ENCODE measurements at places on chromosomes 5 and 9.

- DNase-seq: peak; percentile 17
Measured at GRCh38 chr5:122458278-122458872, 146.3 kb downstream of the SNCAIP start.

- DNase-seq: no peak
Measured at GRCh38 chr9:138099803-138100598, 222.4 kb downstream of the CACNA1B start.

DNA sequence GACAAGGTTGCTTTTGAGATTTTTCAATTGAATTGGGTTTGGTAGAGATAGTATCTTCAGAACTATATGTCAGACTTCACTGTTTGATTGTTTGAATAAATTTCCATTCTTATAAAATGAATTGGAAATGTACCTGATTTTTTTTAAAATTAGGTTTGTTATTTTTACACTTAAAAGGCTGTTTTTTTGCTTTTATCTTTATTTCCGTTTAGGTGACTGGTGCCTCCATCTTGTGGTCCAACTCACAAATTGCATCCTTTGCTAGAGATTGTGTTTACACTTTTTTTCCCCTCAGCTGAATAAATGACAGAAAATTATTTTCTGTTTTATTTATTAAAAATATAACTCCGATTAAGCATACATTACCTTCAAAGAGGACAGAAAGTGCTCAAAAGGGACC, 15.6 kb downstream of the NDUFAF2 start:
- DNase-seq: peak; percentile 50

GRCh38 chr5:54249210-54250028, 61.0 kb downstream of the ARL15 start:
- DNase-seq: peak; percentile 69

DNA sequence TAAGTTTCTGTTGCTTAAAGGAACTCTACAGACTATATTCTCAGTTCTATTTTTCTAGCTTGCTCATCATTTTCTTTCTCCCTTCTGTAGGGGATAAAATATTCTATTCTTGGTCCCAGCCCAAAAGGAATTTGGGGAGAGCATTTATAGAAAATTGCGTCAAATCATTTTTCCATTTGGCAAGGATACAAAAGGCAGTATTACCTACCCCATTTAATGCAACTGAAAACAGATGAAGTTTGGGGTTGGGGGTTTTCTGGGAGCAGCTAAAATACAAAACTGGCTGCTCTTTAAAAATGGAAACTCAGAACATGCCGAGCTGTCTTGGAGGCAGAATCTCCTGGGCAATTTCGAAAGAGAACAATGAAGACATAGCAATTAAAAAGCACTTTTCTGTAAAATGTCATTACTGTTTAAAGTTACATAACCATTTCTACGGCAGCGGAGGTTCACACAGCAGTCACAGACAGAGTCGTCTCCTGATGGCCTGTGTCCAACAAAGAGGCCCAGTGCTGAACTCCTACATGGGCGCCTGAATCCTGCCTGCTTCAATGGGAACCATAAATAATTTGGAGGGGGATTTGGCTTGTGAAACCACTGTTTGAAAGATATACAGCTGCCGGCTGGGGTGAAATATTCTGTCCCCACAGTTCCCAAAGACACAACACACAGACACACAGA, 152.4 kb downstream of the BRINP1 start:
- no peak for DNase-seq

GRCh38 chr5:57845025-57845424, 362.4 kb upstream of the ACTBL2 start:
- no peak for DNase-seq

DNA sequence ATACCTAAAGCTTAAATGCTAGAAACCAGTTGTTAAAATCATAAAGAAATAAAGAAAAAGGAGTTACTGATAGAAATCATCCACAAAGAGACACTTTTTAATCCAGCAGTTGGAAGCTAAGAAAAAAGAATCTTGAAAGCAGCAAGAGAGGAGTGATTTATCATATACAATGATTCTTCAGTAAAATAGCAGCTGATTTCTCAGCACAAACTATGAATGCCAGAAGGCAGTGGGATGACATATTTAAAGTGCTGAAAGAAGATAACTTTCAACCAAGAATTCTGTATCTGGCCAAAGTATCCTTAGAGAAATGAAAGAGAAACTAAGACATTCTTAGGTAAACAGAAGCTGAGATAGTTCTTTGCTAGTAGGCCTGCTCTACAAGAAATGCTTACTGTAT, 366.0 kb downstream of the HTR1A start:
- DNase-seq: no peak

DNA sequence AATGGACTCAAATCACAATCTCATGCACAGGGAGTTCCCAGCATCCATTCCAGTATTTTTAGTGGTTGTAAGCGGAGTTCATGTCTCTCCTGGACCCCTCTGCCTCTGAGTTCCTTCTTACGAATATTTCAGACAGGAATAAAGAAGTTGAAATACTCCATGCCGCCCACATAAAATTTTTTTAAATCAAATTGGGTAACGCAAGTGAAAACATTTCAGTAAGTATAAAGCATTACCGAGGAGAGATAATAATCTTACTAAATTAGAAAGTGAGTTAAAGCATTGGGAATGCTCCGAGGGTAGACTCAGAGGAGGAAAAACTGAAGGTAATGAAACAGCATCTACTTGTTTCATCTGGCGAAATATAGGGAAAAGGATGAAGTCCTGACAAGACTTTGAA, 317.6 kb downstream of the ARRDC3 start:
- DNase-seq: peak; percentile 46

GRCh38 chr5:134088994-134089560, 25.4 kb upstream of the TCF7 start:
- no peak for DNase-seq

- DNase-seq: peak; percentile 83
Measured at GRCh38 chr9:125663127-125663526, 43.9 kb downstream of the MAPKAP1 start.

- DNase-seq: no peak
Measured at GRCh38 chr5:124200381-124200780, 546.1 kb downstream of the ZNF608 start.

DNA sequence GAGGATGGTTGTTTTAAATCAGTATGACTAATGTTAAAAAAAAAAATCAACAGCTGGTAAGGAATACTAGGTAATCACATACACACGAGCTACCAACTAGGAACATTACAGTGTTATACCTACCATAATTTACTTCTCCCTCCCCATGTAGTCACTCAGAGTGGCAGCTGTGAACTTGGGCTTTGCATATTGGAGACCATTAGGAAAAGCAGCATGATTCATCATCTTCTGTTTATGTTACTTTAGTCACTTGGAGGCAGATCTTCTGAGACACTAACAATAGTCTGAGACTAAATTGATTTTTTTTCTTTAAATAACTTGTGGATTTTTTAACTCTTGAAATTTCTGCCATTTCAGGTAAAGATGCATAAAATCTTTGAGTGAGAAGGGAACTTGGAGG, 141.5 kb upstream of the NR4A3 start:
- DNase-seq: peak; percentile 58

- DNase-seq: no peak
Measured at GRCh38 chr5:139699351-139699750, 51.2 kb downstream of the CXXC5 start.

- no peak for DNase-seq
Measured at GRCh38 chr5:36644727-36645126, 38.3 kb downstream of the SLC1A3 start.

GRCh38 chr5:10423022-10423421, 18.7 kb upstream of the ROPN1L start:
- peak; percentile 36 for DNase-seq

- DNase-seq: no peak
Measured at GRCh38 chr9:128703616-128704355, 1.5 kb downstream of the PKN3 start.

DNA sequence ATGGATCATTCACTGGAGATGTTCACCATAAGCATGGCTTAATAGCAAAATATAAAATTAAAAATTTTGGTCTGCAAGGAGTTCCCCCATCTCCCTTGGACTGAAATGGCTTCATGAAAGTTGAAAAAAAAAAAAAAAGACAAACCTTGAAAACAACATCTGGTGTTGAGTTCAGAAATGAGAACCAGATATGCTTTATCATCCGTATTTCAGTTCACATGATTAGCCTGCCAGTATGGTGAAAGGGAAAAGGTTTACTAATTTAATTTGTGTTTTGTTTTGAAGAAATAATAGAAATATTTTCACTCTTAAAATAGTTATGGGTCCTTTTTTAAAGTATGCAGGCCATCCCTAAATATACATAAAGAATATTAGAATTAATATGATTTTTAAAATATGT, 67.8 kb downstream of the TMEM167A start:
- no peak for DNase-seq

DNA sequence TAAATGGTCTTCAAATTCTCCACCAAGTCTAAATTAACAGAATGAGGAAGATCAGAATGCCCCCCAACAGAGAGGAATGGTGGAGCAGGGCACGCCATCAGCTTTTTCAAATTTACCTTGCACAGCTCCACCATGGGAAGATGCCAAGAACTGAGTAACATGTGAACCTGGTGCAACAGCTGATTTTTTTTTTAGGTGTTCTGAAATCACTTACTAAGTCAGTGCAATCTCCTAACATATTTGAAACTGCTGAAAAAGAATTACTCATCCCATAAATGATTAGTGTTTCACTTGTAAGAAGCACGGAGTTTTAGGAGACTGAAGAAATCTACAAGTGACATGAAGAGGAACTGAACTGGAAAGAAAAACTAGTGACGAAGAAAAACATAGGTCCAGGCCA, 5.1 kb downstream of the TMEM245 start:
- DNase-seq: no peak

GRCh38 chr5:75322066-75322465, 15.0 kb upstream of the HMGCR start:
- no peak for DNase-seq

- no peak for DNase-seq
Measured at GRCh38 chr9:107681988-107682387, 192.4 kb upstream of the KLF4 start.

- no peak for DNase-seq
Measured at GRCh38 chr5:124040799-124041198, 528.8 kb downstream of the CSNK1G3 start.

- peak; percentile 8 for DNase-seq
Measured at GRCh38 chr5:73625372-73625943, 538 bp upstream of the ARHGEF28 start.

GRCh38 chr9:133914442-133915342, 77.4 kb downstream of the VAV2 start:
- DNase-seq: peak; percentile 26

GRCh38 chr5:43137326-43137725, 16.6 kb downstream of the ZNF131 start:
- DNase-seq: no peak

GRCh38 chr9:36407122-36407723, 7.2 kb upstream of the RNF38 start:
- DNase-seq: peak; percentile 79

GRCh38 chr5:75325242-75325641, 11.8 kb upstream of the HMGCR start:
- no peak for DNase-seq

- DNase-seq: peak; percentile 29
Measured at GRCh38 chr9:20804489-20805250, 120.6 kb downstream of the FOCAD start.

GRCh38 chr9:121353241-121354061, 16.6 kb downstream of the STOM start:
- DNase-seq: peak; percentile 44

- no peak for DNase-seq
Measured at GRCh38 chr9:87187656-87188055, 240.3 kb upstream of the GAS1 start.

GRCh38 chr9:96566498-96567202, 53.0 kb downstream of the CDC14B start:
- peak; percentile 89 for DNase-seq

- no peak for DNase-seq
Measured at GRCh38 chr9:18487611-18488010, 13.7 kb downstream of the ADAMTSL1 start.

DNA sequence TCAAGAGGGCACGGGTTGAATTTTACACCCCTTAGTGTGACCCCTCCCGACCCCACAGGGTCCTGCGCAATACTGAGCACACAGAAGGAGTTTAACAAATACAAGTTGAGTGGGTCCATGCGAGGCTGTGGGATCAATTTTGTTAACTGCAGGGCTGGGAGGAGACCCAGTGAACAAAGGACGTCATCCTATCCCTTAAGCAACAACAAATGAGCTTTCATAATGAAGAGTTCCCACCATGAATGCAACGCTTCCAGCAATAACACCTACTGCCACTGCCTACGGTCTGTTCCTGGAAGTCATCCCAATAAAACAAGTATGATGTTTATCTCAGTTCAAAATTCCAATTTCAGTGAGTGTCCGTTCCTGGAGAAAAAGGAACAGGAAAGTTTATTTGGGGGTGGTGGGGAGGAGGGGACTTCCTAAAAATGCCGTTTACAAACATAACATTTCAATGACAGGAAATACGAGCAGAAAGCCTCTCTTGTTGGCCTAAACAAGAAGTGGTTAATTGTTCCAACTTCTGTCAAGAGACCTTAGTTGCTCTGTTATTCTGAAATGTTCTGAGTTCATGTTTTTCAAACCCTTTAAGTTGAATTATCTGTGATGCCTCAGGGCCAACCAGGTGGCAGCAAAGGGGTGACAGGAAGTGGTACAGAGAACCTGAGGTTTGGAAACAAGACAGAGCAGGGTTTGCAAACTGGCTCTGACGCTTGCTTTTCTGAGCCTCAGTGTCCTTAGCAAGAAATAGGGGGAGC, 65.8 kb upstream of the PLPP6 start:
- peak; percentile 20 for DNase-seq

DNA sequence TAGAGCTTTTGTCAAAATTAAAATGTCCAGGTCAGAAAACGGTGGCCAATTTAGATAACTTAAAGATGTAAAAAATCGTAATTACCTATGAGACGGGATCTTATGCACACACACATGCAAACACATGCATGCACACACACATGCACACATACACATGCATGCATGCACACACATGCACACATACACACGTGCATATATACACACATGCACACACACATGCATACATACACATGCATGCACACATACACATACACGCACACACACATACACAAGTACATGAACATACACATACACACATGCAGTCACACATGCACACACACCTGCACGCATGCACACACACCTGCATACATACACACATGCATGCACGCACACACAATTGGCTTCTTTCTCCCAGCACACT, 362.0 kb downstream of the IRX1 start:
- DNase-seq: no peak

GRCh38 chr5:75656311-75657003, 45.2 kb downstream of the ANKDD1B start:
- DNase-seq: peak; percentile 33

DNA sequence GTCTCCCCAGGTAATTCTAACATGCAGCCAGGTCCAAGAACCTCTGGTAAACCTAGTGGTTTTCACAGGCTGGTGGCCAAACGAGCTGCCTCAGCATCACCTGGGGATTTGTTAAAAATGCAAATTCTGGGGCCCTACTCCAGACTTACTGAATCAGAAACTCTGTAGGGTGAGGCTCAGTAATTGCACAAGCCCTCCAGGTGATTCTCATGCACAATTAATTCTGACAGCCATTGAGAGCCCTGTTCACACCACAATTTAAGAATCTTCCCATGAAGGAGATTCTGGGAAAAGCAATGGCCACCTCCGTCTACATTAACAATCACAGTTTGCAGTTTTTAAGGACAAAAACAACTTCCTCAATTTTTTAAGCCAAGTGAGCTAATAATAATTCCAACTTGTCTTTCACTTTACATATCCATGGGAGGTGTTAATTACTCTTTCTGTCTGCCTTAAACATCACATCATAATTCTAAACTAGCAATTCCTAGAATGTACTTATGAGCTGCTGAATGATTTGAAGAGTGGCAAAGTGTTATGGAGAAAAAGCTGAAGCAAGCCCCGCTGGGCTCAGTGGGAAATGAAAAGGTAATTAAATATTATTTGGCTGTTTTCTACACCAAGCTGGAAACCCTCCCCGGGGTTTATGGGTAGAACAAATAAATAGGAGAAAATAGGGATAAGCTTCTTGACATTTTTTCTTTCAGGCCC, 70.0 kb downstream of the GLDC start:
- no peak for DNase-seq
